Fibroblast of skin of left quadriceps (primary cell): ENCODE measurements at places on chromosomes 3 and 15.

GRCh38 chr3:184777566-184778356, 34.2 kb upstream of the VPS8 start:
- DNase-seq = peak; percentile 89

- no peak for DNase-seq
Observed at GRCh38 chr3:149145974-149146373, 16.5 kb downstream of the HPS3 start.

- DNase-seq = peak; percentile 48
Observed at GRCh38 chr15:72227192-72227586, 3.8 kb downstream of the PKM start.

DNA sequence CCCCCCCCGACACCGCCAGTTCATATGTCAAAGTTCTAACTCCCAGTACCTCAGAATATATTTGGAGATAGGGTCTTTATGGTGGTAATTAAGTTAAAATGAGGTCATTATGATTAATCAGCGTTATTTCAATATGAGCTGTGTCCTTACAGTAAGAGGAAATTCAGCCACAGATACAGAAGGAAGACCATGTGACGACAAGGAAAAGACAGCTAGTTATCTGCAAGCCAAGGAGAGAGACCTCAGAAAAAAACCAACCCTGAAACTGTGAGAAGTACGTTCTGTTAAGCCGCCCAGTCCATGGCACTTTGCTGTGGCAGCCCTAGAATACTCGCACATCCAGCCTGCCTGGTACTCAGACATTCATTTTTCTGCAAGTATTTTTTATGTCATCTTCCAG, 62.3 kb upstream of the ARL8B start:
- no peak for DNase-seq

- DNase-seq = no peak
Observed at GRCh38 chr3:18049096-18049495, 306.7 kb upstream of the TBC1D5 start.

GRCh38 chr3:172506094-172506493, 17.1 kb downstream of the TNFSF10 start:
- no peak for DNase-seq

GRCh38 chr3:170429050-170429449, 10.4 kb downstream of the CLDN11 start:
- peak; percentile 49 for DNase-seq
